ENCODE measurements at places on chromosomes 4 and X. TPM values are rescaled to one million over a fixed set of nuclear protein-coding genes. Genes with fewer than 3 reads are reported as not detected.

DNA sequence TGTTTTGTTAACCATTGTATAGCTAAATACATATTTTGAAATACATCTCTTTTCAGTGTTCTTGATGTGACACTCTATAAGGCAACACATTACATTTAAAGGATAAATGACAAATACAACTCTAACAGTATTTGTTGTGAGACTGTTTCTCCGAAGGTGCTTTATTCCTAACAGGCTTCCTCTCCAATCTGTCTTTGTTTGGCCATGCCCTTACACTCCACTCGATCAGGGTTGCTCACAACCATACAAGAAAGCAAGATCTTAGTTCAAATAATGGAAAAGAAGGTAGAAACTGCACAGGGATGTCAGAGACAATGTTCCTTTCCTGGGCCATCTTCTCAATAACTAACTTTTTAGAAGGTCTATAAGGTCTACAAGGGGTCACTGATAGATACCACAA is 36.5 kb downstream of the AMMECR1 start:
- no peak for DNase-seq

DNA sequence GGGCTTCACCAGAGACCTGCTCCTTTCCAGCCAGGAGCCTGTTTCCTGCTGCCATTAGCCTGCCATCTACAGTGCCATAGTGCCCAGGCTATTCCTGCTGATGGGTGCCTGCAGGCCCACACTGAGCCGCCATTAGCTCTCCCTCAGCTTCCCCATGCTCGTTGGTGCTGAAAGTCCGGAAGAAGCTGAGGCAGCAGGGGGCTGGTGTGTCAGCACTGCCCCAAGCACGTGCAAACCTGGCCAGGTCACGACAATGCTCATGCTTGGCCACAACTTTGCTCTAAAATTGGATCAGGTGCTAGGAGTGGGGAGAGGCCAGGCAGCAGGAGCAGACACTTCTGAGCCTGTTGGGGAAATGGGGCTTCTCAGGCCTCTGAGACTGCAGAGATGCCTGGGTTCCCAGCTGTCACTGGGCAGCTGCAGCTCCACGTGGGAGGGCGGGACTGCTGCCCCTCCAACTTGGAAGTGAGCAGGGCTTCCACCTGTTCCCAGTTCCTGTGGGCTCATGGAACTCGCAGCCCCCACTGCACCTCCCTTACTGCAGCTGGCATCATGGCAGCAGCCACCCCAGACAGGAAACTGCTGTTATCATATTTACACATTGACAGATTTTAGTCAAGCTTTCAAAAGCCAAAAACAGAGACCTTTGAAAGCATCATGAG is 913.9 kb downstream of the FSTL5 start:
- DNase-seq = no peak

DNA sequence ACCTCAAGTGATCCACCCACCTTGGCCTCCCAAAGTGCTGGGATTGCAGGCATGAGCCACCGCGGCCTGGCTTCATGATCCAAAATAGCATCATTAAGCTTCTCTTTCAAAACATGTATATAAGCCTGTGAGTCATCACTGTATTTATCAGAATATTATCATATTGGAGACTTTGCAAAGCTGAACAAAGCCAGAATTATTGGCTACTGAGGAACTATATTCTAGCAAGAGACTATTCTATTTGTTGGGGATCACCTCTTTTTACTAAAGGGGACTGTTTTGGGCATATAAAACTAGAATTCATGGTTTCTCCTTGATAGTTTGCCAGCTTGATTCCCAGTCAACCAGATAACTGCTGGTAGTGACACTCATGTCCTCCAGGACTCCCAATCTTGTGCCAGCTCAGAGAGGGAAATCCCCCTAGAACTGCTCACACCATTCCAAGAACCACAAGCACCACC is 40.1 kb downstream of the TET2 start:
- no peak for DNase-seq

GRCh38 chr4:116243431-116243830 is 841.9 kb downstream of the TRAM1L1 start:
- no peak for DNase-seq

DNA sequence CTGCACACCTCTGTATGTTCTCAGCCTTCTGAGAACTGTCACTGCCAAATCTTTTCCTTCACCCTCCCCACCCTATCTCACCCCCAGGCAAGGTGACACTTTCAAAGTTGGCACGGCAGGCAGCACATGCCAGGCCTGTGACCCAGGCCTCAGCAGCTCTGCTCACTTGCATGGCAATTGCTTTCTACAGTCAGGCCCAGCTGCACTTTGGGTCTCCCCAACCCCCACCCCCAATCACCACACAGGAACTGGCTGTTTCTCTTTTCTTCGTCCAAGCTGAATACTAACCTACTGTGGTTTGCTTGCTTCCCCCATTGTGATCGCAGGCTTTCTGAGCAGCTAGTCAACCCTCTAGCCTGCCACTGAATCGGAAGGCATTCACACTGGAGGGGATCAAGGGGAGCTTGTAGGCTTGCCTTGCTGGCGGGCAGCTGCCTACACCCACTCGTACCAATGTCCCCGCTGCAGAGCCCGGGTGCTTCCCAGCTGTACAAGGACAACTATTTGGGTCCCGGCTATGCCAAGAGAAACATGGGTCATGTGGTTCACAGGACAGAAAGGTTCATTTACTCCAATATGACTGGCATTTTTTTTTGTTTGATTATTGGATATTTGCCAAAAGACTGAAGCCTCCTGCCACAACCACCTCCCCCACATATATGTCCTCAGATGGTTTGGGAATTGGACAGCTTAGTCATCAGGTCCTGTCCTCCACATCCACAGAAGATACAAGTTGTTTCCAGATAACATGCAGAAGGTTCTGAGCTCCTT is 28.1 kb downstream of the SLC25A43 start:
- DNase-seq = no peak

The F11 gene
- total RNA-seq = 1.5 TPM

DNA sequence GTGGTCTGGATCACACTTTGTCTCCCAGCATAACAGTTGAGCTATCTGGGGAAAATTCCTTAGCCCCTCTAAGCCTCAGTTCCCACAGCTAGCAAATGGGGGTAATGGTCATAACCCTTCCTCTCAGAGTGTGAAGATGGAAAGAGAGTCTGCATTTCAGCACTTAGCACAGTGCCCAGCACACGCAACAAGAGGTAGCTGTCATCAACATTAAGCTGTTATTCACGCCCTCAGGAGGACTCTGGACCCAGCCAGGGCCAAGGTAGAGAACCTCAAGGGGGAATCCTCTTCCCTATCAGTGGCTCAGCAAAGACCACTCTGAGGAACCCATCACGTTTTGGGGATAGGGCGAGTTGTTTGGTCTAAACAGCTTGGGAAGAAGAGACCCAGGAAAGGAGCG is 258.6 kb downstream of the FBXW7 start:
- DNase-seq = no peak

DNA sequence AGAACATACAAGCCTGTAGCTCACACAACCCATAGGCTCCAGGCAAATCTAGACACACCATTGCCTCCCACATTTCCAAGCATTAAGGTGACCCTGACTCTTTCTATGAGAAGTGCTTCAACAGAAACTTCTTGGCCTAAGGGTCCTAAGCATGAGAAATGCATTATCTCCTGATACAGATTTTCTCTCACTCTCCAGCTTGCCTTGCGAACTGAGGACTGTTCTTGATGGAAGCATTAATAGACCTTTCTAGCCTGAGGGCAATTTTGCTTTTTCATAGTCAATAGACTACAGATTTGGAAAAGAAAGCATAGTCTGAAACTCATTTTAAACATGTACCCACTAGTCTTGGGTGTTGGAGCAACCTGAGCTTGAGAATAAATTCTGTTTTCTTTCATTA is 1801.3 kb upstream of the PCDH7 start:
- DNase-seq = no peak

The COL4A5 gene
- 23.9 TPM for total RNA-seq

GRCh38 chr4:122212880-122213279 is 60.7 kb downstream of the BLTP1 start:
- DNase-seq = no peak

- no peak for DNase-seq
Observed at GRCh38 chr4:113623274-113623894, 138.2 kb downstream of the CAMK2D start.

DNA sequence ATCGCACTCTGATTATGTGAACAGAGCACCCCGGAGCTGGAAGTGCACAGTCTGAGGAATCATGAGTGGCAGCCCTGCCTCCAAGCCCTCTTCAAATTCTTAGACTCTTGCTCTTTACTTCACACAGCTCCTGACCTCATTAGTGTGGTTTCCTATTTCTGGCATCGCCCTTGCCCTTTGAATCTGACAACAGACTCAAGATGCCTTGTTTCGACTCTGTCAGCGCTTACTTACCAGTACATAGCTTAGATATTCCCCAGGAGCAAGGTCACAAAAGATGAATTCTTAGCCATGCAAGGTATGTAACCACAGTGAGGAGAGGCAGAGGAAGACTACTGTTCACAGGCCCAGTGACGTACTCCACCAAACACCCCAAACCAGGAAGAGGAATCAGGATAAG is 167.2 kb downstream of the KDR start:
- no peak for DNase-seq

The ATP11C gene
- total RNA-seq = 23.9 TPM

DNA sequence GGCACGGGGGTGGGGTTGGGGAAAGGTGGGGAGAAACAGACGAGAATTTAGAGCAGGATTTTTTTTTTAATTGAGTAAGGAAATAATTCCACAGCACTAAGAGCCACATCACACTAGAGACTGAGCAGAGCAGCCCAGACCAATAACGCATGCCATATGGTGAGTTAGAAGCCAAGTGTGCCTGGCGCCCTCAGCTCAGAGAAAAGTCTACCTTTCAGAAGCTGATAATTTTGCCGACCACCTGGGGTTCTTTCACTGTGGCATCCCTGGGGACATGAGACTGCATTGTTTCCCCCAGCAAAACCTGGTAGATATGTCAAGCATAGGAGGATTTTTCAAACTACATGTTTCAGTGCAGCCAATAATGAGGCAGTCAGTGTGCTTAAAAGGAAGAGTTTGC is 516.8 kb downstream of the SMARCA1 start:
- DNase-seq = no peak

- peak; percentile 43 for DNase-seq
Observed at GRCh38 chr4:25949173-25949748, 35.2 kb downstream of the SMIM20 start.

DNA sequence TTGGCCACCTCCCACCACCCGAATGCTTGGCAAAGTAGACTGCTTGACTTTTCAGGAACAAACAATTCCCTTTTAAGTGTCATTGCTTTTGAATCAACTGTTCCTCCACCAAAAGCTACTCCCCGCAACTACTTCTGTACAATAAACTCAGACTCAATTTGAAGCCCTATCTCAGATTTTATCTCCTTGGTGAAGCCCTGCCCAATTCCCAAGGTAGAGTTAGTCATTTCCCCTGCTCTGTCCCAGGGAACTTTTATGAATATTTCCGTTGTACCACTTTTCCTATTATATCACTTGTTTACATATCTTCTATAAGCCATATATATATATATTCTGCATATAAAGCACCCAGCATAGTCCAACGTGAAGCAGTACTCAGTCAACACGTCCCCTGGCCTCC is 102.8 kb downstream of the C4orf51 start:
- DNase-seq = no peak

The NPY5R gene
- 3.0 TPM for total RNA-seq

DNA sequence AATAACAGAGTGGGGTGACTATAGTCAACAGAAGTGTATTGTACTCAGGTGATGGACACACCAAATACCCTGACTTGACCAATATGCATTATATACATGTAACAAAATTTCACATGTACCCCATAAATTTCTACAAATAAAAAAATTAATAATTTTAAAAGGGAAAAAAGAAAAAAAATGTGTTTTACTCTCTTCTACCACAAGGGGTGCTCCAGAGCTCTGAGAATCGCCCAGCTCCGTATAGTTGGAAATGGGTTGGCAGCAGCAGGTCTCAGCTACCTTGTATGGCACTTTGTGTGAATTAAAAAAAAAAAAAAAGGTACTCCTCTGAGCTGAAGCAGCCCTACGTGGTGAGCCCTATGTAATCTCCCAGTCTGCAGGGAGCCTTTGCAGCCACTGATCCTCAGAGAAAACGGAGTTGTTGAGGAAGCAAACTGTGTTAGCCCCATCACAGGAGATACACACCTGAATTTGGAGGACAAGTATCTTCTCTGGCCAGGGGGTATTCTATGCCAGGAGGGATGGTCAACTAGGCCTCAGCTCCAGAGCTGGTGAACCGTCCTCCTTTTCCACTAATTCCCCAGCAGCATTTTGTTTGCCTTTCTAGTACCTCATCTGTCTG is 17.2 kb upstream of the POLA1 start:
- no peak for DNase-seq

DNA sequence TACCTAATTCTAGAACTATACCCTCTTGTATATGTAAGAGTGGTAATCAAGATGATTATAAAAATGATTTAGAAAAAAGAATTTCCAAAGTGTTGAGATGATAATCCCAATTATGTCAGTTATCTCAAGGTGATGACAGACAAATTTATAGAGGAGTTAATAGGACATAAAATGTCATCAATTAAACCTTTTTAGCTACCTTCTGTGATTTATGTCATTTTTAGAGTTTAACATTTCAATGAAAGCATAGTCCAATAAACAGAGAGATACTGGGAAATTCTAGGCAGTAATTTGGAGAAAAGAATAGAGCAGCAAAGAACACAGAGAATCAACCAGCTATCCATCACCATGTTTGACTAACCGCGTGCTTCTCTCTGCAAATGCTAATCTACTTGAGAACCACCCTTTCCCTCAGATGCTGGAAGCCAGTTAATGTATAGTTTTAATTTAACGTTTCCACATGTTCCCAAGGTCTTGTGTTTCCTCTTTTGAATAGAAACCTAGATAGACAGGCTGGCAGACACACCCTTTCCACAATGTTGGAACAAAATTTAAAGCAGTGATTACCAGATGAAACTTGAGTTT is 433.1 kb upstream of the FAM241A start:
- no peak for DNase-seq

GRCh38 chr4:104352211-104352610 is 142.5 kb downstream of the CXXC4 start:
- DNase-seq = no peak

- peak; percentile 4 for DNase-seq
Observed at GRCh38 chrX:20320461-20321159, 53.9 kb upstream of the RPS6KA3 start.

DNA sequence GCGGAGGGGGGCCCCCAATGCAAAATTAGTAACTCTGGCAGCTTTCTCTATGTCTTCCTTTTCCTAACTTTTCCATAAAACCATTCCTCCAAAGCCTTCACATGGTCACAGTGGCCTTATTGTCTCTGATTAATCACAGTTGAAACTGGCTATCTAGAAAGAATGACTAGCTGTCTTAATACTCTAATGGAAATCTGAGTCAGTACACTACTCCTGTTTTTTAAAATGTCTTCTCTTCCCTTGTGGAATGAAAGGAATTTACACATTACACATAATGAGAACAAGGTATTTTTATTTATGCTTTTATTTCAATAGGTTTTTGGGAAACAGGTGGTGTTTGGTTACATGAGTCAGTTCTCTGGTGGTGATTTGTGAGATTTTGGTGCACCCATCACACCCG is 66.3 kb upstream of the PUDP start:
- DNase-seq = no peak

GRCh38 chr4:244471-244870 is 60.8 kb downstream of the ZNF732 start:
- no peak for DNase-seq

Data from kidney (tissue), 22 donors.